Stimulated activated CD8-positive, alpha-beta memory T cell treated with anti-CD3 and anti-CD28 coated beads, Interleukin-2, amount 100 ng/mL, for 48 hours (primary cell): ENCODE measurements at places on chromosomes 6 and 20.

DNA sequence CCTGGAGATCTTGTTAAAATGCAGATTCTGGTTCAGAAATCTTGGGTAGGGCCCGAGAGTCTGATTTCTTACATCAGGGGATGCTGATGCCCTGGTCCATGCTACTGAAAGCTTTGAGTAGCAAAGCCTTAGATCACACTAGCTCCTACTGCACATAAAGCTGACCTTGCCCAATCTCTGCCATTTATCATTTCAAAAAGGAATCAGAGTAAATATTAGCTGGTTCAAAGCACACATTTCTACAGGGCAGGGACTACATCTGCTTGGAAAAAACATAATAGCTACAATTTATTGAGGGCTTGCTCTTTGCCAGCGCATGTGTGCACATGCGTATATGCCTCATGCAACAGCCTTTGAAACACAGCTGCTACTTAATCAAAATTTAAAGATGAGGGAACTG is 440.4 kb upstream of the ARID1B start:
- no peak for DNase-seq

- no peak for DNase-seq
Observed at GRCh38 chr6:36455486-36456027, 12.8 kb downstream of the KCTD20 start.

- DNase-seq, result no peak
Observed at GRCh38 chr20:15706719-15707118, 866.5 kb downstream of the KIF16B start.

GRCh38 chr6:6583836-6584235 is 4.7 kb upstream of the LY86 start:
- DNase-seq, result no peak

- DNase-seq, result no peak
Observed at GRCh38 chr6:111845441-111845871, 27.8 kb downstream of the FYN start.

DNA sequence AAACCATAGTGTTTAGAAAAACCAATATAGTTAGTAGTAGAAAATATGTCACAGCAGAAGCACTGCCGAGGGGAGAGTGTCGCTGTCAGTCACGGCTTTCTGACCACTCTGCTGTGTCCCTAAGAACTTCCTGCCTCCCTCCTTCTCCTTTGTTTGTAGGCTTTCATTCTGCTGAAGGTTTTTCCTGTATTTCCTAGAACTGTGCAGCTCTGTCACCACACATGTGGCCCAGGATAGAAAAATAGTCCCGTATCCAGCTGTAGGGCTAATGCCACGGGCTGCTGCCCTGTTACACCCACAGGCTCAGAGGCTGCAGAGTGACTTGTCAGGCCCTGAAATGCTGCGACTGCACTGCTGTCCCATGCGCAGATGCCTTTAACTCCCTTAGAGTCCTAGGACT is 52.6 kb upstream of the SYNJ2 start:
- no peak for DNase-seq

DNA sequence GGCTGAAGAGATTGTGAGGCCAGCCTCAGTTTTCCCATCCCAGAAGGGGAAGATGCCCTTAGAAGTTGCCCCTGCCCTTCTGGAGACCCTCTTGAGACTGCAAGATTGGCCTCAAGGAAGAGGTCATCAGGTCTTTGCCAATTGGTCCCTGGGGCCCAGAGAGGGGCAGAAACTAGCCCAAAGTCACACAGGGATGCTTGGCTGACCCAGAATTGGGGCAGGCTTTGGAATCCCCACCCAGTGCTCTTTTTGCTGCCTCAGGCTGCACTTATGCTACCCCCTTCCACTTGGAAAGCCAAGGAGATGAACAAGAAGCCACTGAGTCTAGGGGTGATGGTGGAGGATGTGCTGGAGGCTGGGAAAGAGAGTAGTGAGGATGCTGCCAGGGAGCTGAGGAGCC is 24.9 kb upstream of the FKBP1A start:
- DNase-seq, result no peak

DNA sequence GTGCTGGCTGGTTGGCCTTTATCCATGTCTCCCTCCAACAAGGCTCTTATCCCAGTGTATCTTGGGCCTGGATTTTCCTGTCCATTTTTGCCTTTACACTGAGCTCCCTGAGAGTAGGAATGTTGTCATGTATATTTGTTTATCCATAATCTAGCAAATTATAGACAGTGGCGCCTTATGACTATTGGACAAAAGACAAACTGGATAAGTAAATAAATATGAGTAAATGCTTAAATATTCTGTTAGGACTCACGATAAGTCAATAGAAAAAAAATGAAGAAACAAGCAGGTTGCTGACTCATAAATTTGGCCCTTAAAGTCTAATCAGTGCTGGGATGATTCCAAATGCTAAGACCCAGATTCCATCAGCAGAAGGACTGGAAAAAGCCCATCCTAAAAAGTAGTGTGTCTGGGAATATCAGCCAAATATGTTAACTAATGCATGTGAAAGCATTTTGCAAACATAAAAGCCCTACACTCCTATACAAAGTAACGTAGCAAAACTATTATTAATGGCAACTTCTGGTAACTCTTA is 55.0 kb upstream of the PCSK2 start:
- no peak for DNase-seq

GRCh38 chr6:16403831-16404230 is 165.4 kb downstream of the GMPR start:
- DNase-seq, result no peak

DNA sequence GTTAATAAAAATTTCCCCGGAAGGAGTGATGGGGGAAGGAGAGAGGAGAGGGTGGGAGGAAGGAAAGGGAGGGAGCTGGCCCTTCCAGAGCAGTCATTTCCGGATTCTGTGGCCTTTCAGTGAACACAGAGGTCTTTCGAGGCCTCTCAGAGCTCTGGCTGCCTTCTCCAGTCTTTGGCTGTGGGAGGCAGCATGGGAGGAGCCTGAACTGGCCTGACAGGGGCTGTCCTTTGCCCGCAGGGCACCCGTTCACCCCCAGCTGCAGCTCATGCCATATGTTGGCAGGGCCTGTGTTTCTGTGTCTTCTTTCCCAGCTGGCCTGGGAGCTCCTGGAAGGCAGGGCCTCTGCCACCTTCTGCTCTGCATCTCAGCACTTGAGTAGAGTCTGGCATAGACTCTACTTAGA is 95.5 kb downstream of the PPP1R14C start:
- DNase-seq, result no peak

DNA sequence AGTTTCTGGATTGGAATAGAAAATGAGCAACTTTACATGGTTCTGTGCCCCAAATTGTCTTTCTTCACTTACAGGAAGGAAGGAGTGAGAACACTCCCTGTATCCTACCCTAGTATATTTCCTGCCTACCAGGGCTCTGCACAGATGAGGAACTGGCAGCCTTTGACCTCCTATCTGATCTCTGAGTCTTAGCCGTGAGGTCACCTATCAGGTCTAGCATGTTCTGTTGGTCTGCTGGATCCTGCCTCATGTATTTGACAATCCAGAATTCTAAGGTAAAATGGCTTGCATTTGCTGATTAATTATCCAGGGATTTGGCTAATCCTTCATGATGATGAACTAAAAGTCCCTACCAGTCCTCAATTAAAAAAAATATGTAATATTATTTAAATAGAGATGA is 35.0 kb upstream of the TRAM2 start:
- DNase-seq, result no peak

DNA sequence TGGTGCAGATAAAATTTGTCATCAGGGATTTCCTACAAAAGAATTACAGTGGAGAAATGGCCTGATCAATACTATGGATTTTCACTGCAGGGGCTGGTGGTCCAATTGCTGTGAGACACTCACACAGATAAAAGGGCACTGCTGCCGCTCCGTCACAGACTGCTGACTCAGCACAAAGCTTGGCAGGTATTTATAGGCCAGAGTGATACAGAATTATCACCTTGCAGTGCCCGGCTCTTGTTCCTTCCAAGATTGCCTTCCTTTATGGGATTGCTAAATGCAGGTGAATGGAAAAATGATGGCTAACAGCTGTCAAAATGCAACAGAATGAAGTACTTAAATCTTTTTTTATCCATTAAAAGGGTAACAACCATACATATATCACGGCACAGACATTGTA is 247.8 kb upstream of the ZFP64 start:
- DNase-seq, result no peak
